ENCODE measurements at places on chromosomes 13 and 19. TPM values are rescaled to one million over a fixed set of nuclear protein-coding genes. Genes with fewer than 3 reads are reported as not detected.

DNA sequence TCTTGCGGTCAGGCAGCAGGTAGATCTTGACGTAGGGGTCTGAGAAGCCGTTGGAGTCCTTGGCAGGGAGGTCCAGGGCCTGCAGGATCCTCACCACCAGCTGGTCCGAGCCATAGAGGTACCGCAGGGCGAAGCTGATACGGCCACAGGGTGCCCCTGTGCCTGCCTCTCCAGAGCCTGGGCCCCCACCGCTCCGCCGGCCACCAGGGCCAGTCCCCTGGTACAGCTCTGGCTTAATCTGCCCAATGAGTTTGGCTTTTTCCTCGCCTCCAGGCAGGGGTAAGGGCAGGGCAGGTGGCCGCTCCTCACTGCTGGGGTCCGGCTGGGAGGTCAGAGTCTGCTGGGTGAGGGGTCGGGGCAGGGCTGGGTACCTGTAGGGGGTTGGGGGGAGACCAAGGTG, 9.9 kb downstream of the SYT3 start:
- peaks cover 7% of the 10 kb centered on the region for H3K4me1 ChIP-seq
- H3K27ac ChIP-seq: no peak overlapping the region
- DNase-seq: no peak

GRCh38 chr13:84446972-84447639, 564.8 kb upstream of the SLITRK1 start:
- peak; percentile 34 for DNase-seq
- no peak overlapping the region for H3K27ac ChIP-seq
- no peaks in the 10 kb centered on the region for H3K27me3 ChIP-seq
- H3K4me1 ChIP-seq: no peaks in the 10 kb centered on the region

LGI4 gene
- 18.5 TPM for total RNA-seq

- DNase-seq: no peak
- H3K36me3 ChIP-seq: no peaks in the 10 kb centered on the region
- H3K4me3 ChIP-seq: no peak overlapping the region
- no peaks in the 10 kb centered on the region for H3K27me3 ChIP-seq
- H3K4me1 ChIP-seq: no peaks in the 10 kb centered on the region
Observed at GRCh38 chr19:50962245-50962644, 7.1 kb downstream of the KLK6 start.

DNA sequence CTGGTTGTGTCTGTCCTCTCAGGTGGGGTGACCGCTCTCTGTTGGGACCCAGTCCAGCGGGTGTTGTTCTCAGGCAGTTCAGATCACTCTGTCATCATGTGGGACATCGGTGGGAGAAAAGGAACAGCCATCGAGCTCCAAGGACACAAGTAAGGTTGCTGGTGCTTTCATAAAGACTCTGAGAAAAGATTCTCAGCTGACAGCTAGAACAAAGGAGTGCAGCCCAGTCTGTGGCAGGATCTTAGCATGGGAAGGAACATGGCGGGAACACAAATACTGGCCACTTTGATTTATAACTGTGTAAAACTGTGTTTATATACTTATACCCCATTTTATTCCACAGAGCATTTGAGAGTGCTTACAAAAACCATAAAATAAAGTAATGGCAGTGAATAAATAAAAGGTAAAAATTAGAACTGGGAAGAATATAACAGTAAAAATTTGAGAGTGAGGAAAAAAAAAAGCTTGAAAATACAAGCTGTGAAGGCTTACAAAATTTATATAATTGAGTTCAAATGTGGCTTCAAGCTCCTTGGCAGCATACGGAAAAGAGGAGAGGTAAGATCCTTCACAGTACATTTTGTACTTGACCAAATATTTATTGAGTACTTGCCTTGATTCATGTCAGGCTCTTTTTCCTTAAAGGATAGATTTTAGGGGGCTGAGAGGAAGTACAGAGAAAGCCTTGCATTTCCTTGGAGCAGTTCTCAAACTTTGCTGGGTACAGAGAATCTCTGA, 64.8 kb downstream of the DHRS12 start:
- peak overlapping the region; percentile 35 for H3K27ac ChIP-seq
- H3K4me3 ChIP-seq: no peak overlapping the region
- H3K36me3 ChIP-seq: no peaks in the 10 kb centered on the region

C1QTNF9 gene
- total RNA-seq: 0.20 TPM
